HuH-7.5 (cell line): ENCODE measurements at places on chromosomes 6 and 20.
A peak's percentile ranks its signal among the peaks of the same experiment; 100 is the strongest.

DNA sequence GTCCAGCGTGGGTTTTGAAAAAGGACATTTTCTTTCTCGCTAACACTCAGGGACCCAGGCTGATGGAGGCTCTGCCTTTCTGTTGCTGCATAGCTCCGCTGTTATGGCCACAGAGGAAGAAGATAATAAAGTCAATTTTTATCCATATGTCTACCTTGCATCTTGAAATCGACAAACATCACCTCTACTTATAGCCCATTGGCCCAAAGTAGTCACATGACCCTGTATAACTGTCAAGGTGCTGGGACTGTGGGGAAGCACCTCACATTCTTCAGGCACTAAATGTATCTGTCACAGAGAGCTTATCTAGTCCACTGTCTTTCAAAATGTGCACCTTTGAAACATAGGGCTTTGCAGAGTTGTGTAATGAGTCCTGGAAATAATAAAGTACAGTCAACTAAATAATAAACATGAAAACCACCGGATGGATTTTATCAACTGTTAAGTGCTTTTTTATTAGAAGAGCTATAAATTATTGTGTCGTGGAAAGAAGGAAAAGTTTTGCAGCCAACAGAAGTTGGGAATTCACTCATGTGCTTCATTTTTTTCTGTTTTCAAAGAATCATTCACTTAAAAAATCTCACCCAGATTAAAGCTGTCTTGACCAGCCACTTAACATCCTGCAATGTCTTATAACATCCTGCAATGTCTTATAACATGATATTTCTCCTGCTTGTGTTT is 47.7 kb upstream of the RCAN2 start:
- DNase-seq: no peak

GRCh38 chr20:53636540-53637097 is 43.0 kb upstream of the ZNF217 start:
- no peak for DNase-seq

- no peak for DNase-seq
Measured at GRCh38 chr6:56534680-56535419, 107.8 kb downstream of the DST start.

GRCh38 chr6:17466707-17467106 is 73.3 kb downstream of the CAP2 start:
- no peak for DNase-seq

DNA sequence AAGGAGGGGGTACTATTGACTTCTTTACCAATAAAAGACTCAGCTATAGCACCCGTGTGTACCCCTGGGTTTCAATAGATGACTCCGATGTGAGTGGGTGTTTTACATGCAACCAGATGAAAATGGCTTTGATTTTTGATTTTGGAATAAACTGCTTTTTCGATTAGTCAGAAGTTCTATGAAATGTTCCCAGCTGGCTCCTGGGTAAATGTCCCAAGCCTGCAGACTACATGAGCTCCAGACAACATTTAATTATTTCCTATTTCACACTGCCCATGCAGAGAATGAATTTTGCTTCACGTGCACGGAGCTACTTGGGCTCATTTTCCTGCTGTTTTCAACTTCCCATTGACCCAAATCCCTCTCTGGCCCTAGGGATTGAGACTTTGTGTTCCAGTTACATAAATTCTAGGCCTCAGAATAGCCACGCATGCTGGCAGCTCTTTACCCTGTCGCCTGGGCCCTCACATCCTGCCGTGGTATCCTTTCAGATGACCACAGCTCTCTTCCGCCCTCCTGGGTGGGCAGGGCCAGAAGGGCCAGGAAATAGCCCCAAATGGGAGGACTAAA is 59.7 kb downstream of the GPR6 start:
- DNase-seq: no peak

DNA sequence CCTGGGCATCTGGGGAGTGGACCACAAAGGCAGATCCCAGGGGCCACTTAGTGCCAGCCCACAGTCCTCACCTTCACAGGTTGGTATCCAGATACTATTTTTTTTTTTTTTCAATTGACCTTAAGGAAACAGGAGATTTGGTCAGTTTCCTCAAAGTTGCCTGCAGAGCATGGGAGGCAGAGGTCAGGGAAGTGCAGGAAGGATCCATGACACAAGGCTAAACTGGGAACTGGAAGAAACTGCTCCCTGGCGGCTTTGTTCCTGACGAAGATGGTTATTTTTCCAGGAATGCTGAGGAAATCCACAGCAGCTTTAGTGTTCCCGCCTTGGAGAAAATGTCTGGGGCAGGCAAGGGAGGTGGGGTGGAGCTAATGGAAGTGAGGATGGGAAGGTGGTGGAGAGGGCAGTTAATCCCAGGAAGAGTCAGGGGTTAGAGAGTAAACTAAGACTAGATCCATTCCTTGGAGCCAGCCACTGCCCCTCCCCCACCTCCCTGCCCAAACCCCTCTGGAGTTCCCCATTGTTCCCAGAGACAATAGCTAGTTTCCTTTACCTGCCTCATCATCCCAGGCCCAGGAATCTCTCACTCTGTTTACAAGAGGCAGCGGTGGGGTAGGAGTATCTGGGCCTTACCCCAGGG is 14.3 kb upstream of the MYMX start:
- no peak for DNase-seq

DNA sequence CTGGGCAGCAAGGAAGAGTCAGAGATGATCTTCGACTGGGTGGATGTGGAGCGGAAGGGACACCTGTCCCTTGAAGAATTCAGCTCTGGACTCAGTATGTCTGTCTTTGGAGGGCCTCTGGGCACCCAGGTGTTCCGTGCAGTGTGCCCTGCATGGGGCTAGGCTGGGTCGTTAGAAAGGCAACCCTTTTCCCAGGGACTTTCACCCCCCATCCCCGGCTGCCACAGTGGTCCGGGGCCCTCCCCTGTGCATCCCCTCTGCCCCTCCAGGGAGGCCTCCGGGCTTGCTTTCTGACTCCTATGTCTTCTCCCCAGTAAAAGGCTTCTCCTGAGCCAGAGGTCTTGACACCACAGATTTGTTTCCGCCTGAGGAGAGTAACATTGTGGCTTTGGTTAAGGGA is 16.2 kb downstream of the RAB44 start:
- DNase-seq: no peak

- DNase-seq: no peak
Measured at GRCh38 chr20:9498322-9498721, 16.1 kb upstream of the LAMP5 start.

- peak; percentile 32 for DNase-seq
Measured at GRCh38 chr6:111176038-111176759, 88.9 kb downstream of the SLC16A10 start.

GRCh38 chr6:39476151-39476550 is 153.6 kb upstream of the KCNK16 start:
- no peak for DNase-seq

- DNase-seq: no peak
Measured at GRCh38 chr6:13273931-13274706, 54.2 kb downstream of the TBC1D7 start.

DNA sequence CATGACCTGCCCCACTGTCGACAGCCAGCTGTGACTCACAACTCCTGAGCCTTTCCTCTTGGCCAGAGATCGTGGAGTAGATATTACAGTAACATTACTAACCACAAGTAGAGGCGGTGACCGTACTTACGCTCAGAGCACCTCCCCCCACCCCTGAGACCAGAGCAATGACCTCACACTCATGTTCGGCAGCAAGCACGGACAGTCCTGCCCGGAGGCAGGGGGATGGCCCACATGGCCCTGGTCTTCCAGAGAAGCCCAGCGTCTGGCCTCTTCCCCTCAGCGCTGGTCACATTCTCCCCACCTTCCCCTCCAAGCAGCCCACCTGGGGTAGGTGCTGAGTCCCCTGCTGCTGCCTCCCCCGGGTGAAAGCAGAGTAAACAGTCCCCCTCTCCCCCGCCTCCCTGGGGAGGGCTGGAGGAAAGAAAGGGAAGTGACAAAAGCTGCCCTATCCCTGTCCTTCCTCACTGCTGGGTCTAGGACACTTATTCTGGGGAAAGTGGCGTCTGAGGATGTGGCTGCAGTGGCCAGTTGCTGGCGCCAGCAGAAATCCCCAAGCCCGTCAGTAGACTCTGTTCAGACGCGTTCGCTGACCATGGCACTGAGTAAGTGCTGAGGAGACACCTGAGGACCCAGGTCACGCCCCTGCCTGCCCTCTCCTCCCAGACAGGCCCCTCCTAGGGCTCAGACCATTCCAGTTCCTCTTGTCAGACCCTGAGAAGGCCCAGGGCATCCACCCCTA is 68.5 kb downstream of the MRPL14 start:
- DNase-seq: no peak

DNA sequence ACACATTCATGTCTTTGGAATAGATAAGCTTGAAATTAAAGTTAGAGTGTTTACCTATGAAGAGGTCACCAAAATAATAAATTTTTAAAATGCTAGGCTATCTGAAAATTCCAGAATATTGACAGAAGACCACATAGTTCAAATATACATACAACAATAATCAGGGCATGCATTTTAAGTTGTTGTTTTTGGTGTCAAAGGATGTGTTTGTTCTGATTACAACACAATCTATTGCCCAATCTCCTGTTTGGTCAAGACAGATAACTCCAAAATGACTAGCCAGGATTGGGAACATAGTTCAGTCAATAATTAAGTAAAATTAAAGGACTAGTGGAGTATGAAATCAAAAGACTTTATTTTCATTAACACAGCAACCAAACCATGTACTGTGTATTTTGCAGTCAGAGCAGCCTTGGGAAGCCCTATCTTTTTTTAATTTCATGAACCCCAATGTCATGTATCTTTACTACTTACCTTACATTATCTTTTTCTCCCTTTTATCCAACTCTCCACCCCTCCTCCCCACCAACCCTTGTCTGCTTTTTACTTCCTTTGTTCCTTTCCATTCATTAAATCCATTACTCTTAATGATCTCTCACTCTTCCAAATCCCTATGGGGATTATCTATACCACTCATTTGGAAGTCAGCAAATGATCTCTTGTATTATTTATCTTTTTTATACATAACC is 111.2 kb downstream of the CDK19 start:
- DNase-seq: peak; percentile 19
